ENCODE measurements at places on chromosomes 11 and 22. TPM values are rescaled to one million over a fixed set of nuclear protein-coding genes. Genes with fewer than 3 reads are reported as not detected.

The ANO5 gene
- 25.6 TPM for total RNA-seq

The C11orf86 gene
- total RNA-seq, result not detected

The GGTLC2 gene
- not detected for total RNA-seq

The APOBEC3B gene
- total RNA-seq, result 0.95 TPM

The THYN1 gene
- 63.4 TPM for total RNA-seq

The OR52I1 gene
- total RNA-seq, result not detected

The SCGB2A2 gene
- total RNA-seq, result not detected

The PIM3 gene
- 24.9 TPM for total RNA-seq

GRCh38 chr22:37022483-37023337 is 3.2 kb downstream of the MPST start:
- DNase-seq, result no peak

DNA sequence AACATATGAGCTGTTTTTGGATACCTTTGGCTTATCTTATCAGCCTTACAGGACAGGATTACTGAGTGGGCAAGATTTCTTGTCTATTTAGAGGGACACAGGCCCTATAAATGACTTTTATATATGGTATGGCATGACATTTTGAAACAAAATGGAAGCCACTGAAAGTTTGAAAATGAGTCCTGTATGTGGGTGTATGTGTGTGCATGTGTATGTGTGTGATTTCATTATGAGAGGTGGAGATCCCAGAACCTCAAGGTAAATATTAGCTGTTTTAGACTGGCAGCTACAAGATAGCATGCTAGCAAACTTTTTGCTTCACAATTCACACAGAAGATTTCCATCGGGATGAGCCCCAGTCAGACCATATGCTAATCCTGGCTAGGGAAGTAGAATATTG is 970.5 kb upstream of the CCDC90B start:
- no peak for DNase-seq

- DNase-seq, result no peak
These were observed 14.8 kb downstream of the SGSM3 start for GRCh38 chr22:40385036-40385782.

GRCh38 chr22:45548991-45549761 is 46.5 kb downstream of the FBLN1 start:
- DNase-seq, result no peak

GRCh38 chr22:25644122-25644521 is 79.6 kb downstream of the GRK3 start:
- no peak for DNase-seq

DNA sequence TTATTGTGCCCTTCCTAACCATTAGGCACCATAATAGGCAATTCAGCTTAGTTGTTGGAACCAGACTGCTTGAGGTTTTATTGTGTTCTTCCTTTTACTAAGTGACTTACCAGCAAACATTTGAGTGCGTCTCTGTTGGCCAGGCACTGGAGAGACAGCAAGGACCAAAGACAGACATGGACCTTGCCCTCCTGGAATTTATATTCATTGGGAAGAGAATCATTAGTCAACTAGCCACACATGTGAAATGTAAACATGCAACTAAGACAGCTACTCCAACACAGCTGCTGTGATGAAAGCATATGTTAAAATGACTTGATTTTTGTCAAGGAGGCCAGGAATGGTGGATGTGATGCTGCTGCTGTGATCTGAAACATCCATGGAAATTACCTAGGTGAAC is 106.4 kb downstream of the TRAF6 start:
- DNase-seq, result no peak

GRCh38 chr11:74611369-74611861 is 19.0 kb downstream of the POLD3 start:
- DNase-seq, result no peak

DNA sequence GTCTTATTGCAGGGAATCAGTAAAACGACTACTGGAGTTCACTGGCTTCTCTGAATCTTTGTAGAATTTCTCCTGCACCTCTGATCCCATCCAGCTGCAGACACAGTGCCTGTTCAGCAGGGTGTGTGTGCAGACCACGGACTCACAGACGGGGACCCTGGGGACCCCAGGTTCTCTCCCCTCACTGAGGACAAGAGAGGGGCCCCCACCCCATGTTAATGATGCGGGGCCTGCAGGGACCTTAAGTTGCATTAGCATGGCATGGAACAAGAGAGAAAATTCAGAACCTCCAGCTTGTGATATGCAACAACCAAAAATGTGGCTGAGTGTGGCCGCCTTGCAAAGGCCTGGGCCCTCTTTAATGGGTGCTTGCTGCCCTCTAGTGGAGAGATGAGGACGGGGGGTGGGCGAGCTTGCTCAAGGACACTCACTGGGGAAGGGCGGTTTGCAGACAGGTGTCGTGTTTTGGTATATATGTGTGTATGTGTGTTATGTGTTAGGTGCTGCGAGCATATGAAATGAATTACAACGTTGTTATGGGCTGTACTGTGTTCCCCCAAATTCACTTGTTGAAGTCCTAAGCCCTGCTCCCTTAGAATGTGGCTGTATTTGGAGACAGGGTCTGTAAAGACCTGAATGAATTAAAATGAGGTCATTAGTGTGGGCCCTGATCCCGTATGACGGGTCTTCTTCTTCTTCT is 84.4 kb upstream of the SEPTIN5 start:
- DNase-seq, result peak; percentile 75

DNA sequence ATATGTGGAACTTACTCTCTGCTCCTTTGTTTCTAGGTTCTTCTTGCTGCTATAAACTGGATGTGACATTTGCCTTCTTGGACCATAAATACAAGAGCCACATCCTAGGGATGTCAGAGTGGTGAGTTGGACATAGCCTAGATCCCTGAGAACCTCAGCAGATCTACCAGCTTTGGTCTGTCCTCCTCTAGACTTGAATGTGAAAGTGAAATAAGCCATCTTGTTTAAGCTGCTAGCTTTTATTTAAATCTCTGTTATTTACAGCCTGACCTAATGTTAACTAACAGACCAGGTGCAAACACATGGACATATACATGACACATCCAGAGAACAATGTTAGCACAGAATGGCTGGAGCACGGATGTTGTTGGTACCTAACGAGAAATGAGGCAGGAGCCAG is 36.0 kb downstream of the SLN start:
- DNase-seq, result no peak

- no peak for DNase-seq
These were observed 1.5 kb downstream of the DDX10 start for GRCh38 chr11:108666373-108666772.

DNA sequence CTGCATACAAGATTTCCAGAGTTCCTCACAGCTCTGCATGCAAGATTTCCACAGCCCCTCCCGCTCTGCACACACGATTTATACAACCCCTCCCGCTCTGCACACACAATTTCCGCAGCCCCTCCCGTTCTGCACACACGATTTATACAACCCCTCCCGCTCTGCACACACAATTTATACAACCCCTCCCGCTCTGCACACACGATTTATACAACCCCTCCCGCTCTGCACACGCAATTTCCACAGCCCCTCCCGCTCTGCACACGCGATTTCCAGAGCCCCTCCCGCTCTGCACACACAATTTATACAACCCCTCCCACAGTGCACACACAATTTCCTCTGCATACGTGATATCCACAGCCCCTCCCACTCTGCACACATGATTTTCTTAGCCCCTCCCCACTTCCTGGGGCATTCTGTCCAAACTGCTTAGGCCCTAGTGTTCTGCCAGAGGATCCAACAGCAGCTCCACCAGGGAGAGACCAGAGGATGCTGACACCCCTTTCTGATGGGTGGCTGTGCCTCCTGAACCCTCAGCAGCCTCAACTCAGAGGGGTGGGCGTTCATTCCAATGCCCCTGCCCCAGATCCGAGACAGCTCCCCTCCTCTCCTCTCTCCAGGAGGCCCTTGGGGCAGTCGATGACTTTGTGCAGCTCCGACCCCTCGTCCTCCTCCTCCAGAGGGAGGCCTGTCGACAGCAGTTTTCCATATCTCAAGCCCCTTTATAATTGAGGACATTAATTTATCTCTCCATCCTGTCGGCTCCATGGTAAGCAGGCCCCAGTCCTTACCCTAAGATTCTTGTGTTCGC is 671.7 kb downstream of the BRD1 start:
- no peak for DNase-seq

GRCh38 chr11:110272919-110273318 is 23.5 kb downstream of the RDX start:
- DNase-seq, result no peak

DNA sequence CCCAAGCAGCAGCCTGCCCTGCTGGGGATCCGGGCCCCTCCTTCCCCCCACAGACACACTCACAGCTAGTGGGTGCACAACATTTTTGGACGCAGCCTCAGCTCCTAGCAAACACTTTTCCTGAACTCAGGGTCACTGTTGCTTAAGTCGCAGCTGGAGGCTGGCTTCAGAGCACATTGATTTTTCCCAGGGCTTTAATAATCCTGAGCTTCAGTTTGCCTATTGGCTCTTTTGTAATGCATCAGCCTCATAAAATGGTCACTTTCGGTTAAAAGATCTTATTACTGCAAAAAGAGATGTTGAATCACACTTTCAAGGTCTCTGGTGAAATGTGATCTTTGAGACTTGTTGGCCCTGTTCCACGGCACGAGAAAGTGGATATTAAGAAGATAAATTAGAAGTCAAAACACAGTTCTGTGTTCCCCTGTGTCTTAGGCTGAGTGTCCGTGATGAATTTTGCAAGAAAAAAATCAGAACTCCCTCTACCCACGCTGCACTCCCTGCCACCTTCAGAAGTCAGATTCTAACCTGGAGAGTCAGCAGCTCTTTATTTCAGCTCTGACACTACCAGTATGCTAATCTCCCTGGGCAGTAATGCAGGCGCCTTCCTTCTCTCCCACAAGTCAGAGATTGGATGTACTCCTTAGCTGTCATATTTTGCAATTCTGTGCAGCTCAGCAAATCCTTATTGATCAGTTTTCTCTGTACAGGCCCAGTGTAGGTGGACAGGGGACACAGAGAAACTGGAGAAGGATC is 158.2 kb upstream of the E2F8 start:
- DNase-seq, result no peak

GRCh38 chr11:17238377-17238776 is 30.6 kb upstream of the PIK3C2A start:
- DNase-seq, result no peak

DNA sequence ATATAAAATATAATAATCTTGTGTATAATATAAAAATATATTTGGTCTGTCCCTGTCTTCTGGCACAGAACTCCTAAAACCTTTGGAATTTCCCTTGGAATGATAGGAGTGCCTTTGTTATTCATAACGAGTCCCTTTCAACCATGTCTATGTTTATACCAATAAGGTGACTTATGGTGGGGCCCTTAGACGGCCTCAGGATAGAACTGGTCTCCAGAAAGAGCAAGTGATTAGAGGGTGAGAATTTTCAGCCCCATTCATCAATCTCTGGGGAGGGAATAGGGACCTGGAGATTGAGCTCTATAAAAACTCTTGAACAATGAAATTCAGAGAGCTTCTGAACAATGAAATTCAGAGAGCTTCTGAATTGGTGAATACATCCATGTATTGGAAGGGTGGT is 18.4 kb upstream of the PICALM start:
- DNase-seq, result no peak

GRCh38 chr22:36145881-36146280 is 14.7 kb downstream of the APOL3 start:
- no peak for DNase-seq

DNA sequence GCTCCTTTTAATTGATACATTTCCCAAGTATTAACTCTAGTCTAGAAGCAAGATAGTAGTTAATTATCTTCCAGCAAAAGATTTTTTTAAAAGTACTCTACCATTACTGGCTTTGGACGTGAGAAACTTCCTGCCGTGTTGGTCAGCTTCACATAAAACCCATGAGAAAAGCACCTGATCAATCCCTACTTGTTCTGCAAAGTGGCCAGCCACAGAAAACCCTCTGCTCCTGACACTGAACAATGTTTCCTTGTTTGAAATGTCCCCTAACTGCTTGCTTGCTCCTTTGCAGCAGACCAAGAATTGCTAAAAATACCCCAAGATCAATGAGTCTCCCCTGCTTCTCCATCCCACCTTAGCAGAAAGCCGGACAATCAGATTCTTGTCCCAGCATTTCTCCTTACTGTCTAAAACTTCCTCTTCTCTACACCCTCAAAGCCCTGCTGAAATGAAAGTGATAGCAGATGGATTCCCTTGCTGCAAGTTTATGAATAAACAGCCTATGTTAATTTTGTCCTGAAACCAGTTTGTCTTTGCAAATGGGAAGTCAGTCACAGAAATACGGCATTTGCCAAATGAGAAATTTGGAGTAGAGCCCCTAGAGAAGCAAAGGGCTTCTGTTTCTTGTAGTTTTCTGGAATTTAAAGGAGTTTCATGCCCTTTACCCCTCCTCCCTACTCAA is 207.1 kb upstream of the ARHGAP20 start:
- DNase-seq, result no peak

- DNase-seq, result no peak
These were observed 31.8 kb upstream of the FLI1 start for GRCh38 chr11:128662076-128662475.

DNA sequence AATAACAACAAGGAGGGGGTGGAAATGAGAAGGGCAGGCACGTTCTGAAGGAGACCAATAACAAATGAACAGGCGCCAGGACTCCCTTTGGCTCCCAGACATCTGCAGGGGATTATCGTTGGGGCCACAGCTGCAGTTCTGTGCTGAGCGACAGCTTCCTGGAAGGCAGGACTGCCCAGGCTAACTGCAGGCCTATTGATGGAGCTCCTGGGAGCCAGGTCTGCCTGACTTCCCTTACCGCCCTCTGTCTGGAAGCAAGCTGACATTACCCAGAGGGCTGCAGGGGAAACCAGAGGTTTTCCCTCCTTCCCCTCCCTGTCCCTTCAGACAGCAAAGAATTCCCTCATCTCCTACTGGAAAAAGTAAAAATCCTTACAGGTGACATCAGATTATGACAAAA is 5.0 kb downstream of the DRD2 start:
- no peak for DNase-seq

- no peak for DNase-seq
These were observed 56.3 kb upstream of the TNRC6B start for GRCh38 chr22:40121461-40121860.

- no peak for DNase-seq
These were observed 11.0 kb downstream of the POU2AF3 start for GRCh38 chr11:111309215-111309915.

GRCh38 chr11:110235966-110236365 is 60.4 kb downstream of the RDX start:
- DNase-seq, result no peak

DNA sequence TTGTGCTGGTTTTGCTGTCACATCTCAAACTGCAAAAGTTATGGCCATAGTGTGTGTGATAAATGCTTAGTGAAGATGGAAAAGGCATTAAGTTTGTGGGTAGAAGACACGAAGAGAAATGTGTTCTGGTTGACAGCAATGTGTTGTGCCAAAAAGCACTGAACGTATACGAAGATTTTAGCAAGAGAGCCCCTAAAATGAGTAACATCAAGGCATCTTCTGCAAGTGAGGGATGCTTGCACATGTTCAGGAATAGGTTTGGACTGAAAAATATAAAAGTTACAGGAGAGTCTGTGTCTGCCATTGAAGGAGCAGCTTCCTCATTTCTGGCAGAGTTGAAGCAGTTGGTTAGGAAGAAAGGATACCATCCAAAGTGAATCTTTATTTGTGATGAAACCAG is 167.1 kb downstream of the ADAMTS15 start:
- no peak for DNase-seq

- no peak for DNase-seq
These were observed 94.9 kb upstream of the SEPTIN5 start for GRCh38 chr22:19619144-19620009.
